ENCODE measurements at places on chromosomes 12 and 14.

DNA sequence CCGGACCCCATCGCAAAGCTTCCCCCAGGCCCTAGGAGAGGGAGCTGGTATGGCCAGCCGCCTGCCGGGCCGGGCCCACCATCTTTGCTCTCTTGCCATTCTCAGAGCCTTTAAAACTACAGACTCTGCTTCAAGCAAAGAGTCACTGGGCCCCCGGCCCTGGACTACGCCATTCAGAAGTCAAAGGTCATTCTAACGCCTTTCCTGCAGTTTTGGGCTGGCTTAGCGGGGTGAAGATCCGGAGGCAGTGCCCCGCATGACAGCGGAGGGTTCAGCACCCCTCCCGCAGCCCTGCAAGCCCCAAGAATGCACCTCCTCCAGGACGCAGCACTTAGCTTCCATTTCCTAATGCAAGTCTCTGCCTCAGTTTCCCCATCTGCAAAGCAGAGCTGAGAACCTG lies 38.3 kb upstream of the MEG3 start:
- DNase-seq, result no peak

DNA sequence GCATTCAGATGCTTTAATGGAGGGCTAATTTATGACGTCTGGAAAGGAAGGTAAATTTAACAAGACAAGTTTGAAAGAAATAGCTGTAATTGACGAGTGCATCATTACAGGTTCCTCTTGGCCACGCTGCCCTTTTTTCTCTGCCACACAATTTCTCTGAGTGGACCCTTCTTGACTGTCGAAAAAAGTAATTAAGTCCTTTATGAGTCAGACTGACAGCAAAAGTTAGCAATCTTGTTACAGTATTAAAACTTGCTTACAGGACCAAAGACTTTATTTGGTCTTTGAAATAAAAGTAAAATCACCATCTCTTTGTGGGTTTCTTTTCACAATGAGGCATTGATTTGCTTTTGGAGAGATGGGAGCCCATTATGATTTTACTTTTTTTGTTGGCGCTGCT lies 42.6 kb downstream of the SAMD4A start:
- no peak for DNase-seq

- DNase-seq, result no peak
Observed at GRCh38 chr14:54695196-54695595, 128.3 kb downstream of the SAMD4A start.

DNA sequence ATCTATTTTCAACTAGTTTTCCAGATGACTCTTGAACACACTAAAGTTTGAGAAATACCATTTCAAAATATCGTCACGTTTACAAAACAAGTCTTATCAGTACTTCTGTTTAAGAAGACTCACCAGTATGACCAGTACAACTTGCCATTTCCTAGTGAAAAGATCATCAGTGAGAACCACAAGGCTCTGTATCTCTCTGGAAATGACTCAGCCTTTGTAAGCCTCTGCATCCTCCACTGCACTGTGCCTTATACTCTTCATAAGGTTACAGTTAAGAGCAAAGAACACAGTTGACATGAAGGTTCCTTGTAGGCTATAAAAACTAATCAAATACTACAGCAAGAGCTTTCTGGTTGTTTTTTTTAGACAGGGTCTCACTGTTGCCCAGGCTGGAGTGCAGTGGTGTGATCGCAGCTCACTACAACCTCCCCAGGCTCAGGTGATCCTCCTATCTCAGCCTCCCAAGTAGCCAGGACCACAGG lies 5.7 kb upstream of the VTI1B start:
- DNase-seq, result no peak

GRCh38 chr12:31325524-31325875 lies 450 bp downstream of the SINHCAF start:
- DNase-seq, result no peak

DNA sequence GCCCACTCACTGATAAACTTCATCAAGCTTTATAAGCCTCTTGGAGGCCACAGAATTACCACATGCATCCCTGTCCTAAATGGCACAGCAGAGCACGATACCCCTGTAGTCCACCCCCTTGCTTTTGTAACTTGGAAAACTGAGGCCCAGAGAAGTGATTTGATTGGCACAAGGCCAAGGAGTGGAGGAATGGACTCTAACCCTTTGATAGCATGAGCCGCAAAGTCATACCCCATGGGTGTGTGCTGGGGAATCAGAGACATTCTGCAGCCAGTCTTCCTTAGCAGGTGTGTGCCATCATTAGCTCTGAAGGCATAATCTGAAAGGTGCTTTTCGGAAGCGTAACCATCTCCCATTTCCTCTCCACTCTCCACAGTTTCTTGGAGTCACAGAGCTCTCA lies 28.5 kb upstream of the PWP1 start:
- no peak for DNase-seq

- no peak for DNase-seq
Observed at GRCh38 chr12:19614601-19615383, 175.5 kb downstream of the AEBP2 start.

- DNase-seq, result no peak
Observed at GRCh38 chr14:100341301-100342031, 18.3 kb downstream of the SLC25A47 start.

DNA sequence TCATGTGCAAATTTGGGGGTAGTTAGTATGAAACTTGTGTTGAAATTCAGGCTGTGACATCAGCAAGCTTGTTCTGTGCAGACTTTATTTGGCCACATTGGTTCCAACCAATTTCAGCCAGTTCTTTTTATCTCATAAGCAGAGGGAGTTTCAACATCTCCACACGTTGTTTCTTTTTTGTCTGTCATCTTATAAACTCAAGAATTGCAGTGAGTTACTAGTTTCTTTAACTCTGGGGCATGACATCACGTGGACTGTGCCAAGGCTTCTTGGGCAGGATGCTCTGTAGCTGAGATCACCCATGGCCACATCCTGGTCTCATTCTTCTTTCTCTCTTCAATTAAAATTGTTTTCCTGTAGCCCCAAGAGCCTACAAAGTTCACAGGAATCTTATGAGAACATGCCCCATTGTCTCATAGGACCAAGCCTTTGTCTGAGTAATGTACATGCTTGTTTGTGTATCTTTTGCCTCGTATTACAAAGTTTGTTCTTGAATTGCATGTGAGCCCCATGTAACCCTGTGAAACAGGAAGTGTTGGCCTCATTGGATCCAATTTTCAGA lies 982.0 kb upstream of the TMEM132C start:
- no peak for DNase-seq

DNA sequence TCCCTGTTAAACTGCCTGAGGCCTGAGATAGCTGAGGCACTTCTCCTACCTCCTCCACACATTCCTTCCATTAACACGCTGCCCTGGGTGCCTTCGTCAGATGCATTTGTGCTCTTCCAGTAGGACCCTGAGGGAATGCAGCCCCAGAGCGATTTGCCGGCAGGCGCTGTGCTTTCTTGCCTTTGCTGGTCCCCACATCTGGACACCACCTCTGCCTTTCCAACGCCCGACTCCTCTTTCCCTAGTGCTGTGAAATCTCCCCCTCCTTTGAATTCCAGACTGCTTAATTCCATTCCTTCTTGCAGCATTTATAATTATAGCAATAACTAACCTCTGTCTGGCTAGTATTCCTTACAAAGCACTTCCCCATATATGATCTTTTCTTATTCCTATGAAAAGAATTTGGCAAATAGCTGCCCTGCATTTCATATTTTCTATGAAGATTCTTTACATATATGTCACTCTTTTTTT lies 88.4 kb downstream of the C12orf75 start:
- DNase-seq, result no peak

Data from endothelial cell (in vitro differentiated cells).